Epithelial cell of proximal tubule (primary cell): ENCODE measurements at places on chromosomes 13 and 19. TPM values are rescaled to one million over a fixed set of nuclear protein-coding genes. Genes with fewer than 3 reads are reported as not detected.

CLC gene
- total RNA-seq: not detected in 2 replicates

CYP4F11 gene
- total RNA-seq: not detected in 2 replicates

ZNF614 gene
- 2.5 and 5.3 TPM in 2 replicates for total RNA-seq

PPM1N gene
- 0.17 TPM in 1 of 2 replicates, not detected in the other for total RNA-seq

CEACAM21 gene
- total RNA-seq: not detected in 2 replicates

DNA sequence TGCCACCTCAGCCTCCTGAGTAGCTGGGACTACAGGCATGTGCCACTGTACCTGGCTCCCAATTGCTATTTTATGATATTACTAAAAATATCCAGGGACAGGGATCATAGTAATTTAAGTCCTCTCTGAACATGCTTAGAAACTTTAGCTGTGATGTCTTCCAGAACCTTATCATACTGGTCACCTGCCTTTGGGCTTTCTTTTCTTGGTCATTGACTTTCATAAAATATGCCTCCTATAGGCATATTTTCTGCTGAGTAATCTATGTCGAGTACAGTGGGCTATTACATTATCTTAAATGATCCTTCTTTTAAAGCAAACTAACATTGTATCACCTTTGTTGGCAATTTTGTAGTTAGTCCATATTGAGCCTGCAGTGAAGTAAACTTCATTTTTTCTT lies 6.2 kb downstream of the UCHL3 start:
- DNase-seq: no peak

GRCh38 chr13:76803831-76804230 lies 82.4 kb downstream of the KCTD12 start:
- DNase-seq: no peak

DNA sequence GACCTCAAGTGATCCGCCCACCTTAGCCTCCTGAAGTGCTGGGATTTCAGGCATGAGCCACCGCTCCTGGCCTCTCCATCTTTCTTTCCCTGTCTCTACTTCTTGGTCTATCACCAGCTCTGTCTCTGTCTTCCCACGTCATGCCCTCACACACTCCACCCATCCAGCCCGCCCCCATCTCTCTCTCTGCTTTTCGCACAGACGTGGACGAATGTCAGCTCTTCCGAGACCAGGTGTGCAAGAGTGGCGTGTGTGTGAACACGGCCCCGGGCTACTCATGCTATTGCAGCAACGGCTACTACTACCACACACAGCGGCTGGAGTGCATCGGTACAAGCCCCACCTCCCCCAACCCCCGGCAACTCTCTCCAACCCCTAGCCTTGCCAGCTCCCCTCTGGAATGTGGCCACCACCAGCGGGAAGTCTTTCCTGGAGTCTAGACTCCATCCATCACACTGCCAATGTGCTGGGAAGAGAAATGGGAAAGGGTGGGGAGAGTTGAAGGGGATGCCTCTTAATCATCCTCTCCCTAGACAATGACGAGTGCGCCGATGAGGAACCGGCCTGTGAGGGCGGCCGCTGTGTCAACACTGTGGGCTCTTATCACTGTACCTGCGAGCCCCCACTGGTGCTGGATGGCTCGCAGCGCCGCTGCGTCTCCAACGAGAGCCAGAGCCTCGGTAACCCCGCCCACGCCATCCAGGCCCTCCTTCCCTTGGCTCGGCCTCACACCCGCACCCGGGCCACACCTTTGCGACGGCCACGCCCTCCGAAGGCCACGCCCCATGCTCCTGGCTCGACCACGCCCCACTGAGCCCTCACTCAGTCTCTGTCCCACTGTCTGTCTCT lies 22.5 kb downstream of the LTBP4 start:
- DNase-seq: no peak

DNA sequence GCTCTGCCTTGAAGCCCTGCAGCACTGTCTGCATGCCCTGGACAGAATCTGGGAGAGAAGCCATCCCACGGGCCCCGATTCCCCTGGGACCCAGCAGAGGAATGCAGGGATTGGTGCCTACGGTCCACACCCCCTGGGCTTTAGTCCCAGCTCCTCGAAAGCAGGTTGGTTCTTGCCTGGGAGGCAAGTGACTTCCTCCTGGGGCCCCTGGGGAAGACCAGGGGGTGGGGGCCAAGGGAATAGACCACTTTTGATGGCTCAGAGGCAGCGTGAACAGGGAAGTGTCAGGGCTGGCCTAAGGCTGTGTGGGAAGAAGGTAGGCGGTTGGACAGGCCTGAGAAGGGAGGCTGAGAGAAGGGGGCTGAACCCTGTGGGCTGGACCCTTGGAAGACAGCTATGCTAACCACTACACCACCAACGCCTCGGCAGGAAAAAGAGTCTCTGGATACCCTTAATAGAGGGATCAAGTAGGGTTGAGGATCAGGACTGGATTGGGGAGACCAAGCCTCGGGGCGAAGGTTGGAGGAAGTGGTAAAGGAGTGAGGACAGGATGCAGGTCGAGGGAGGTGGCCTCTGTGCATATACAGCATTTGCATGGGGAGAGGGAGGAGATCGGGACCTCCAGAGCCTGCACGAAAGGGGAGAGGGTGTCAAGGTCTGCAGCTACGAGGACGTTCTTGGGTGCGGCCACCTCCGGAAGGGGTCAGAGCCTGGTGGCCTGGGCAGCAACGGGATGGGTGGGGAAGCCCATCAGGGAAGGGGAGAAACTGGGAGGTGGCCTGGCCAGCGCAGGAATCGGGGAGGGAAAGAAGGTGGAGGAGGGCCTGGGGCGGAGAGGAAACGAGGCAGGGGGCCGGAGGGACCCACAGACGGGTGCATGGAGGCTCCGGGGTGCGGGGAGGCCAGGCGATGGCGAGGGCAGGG lies 709 bp downstream of the DPP9 start:
- DNase-seq: no peak

- no peak for DNase-seq
These were observed 110.6 kb downstream of the DNAJC3 start for GRCh38 chr13:95787356-95788099.

- DNase-seq: no peak
These were observed 15.4 kb upstream of the NOP53 start for GRCh38 chr19:47729799-47730520.

DNA sequence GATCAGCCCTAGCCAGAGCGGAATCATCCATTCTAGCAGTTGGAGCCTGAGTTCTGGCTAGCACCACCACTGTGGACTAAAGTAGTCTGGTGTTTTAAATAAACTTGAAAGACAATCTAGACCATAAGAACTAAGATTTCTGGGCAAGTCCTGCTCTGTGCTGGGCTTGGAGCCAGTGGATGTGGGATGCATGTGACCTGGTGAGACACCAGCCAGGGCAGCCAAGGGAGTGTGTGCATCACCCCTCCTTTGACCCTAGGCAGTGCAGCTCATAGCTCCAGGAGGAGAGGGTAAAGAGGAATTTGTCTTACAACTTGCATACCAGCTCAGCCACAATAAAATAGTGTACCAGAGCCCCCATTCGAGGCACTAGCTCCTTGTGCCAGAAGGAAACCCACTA lies 21.0 kb downstream of the ITGBL1 start:
- DNase-seq: peak; percentile 43

- DNase-seq: no peak
These were observed 97.0 kb upstream of the MBNL2 start for GRCh38 chr13:97124915-97125809.

- DNase-seq: no peak
These were observed 1.1 kb downstream of the KIR3DL2 start for GRCh38 chr19:54851353-54851752.

DNA sequence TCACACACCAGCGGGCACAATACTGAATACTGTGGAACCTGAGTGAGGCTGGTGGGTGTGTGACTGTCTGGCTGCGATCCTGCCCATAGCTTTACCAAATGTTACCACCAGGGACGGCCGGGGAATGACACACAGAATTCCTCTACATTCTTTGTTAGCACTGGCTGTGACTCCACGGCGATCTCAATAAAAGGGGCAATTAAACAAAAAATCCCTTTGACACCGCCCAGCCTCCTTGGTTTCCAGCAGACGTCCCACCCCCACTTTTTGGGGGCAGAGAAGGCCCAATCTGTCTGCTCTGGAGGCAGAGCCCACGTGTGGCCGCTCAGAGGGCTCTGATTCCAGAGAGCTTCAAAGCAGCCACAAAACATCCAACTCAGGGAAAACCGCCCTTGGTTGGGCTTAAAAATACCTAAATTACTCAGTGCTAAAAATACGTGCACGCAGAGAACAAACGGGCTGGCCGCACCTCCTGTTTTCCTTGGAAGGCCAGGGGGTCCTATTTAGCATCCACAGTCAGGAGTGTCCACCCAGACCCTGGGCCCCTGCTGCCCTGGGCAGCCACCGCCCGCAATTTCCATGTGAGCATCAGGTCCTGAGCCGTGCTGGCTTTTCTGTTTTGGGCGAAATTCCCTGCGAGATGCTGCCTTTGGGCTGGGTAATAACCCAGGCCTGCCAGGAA lies 47.8 kb downstream of the GADD45B start:
- no peak for DNase-seq

GRCh38 chr19:49999371-50000010 lies 25.7 kb downstream of the VRK3 start:
- DNase-seq: no peak

DNA sequence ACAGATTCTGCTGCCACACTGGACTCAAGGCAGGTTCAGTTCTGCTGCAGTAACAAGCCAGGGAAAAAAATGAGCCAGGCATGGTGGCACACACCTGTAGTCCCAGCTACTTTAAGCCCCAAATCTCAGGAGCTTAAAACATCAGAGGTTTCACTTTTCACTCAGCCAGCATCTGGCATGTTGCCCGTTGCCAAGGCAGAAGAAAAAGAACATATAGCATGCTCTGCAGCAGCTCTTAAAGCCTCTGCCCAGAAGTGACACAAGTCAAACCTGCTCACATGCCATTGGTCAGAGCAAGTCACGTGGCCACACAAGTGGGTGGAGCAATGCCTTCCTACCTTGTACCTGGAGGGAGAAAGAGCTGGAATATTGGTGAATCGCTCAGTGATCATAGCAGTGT lies 14.7 kb upstream of the ADGRE5 start:
- no peak for DNase-seq

DNA sequence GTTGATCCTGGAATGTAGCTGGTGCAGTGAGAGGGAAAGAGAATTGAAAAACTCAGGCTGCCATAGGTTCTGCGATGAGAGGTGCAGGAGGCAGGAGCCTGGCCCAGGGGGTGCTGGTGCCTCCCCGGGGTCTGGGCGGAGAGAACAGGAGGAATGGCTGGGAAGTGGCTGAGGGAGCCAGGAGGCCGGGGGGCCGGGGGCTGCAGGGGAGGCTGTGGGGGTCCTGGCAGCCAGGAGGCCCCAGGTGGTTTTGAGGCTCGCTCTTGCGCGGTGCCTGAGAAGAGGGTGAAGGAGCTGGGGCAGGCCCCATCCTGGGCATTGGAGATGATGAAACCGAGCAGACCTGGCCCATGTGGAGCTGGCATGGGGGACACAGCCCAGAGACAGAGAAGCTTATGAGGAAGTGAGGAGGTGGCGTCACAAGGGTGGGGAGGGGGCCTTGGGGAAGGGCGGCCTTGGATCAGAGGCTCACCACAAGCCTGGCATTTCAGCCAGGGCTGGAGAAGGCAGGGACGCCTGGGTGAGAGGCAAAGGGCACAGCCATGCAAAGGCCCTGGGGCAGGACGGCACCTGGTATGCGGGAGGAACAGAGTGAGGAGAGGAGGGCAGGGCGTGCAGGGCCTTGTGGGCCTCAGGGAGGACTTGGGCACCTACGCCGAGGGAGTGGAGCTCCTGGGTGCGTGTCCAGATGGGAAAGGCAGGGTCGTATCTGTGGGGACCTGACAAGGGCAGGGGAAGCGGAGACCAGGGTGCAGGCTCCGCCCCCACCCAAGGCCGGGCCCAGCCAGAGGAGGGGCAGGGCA lies 1.3 kb upstream of the TEKTIP1 start:
- DNase-seq: no peak

DNA sequence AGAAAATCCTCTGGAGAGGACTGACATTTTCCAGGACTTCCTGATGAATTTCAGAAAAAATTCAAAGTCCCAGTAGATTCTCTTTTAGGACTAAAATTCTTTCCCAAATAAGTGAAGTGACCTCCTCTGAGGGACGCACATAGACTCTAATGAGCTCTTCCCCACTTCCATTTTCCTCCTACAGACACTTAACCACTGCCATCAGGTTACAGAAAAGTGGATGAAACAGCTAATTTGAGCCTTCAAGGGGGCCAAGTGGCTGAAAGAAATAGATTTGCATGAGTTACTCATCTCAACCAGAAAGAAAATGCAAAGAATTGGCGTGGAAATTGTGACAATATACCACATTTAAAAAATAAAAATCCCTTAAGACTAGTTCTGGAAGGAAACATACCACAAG lies 185.3 kb upstream of the EDNRB start:
- no peak for DNase-seq

- DNase-seq: no peak
These were observed 521 bp upstream of the NUP58 start for GRCh38 chr13:25300861-25301346.

DNA sequence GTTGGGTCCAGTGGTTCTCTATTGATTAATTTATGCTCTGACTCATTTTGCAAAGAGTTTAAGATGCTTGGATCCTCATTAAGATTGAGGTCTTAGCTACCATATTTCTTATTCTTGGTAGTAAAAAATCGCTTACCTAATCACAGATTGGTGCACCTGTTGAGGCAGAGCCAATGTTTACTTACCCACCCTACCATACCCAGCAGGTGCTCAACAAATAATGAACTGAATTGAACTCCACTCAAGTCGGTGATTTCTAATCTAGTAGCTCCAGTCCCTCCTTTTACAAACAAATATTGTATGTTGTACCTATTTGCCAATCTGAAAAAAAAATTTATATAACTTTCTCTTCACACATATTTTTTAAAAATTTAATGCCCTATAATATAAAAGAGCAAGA lies 361.0 kb downstream of the FGF14 start:
- DNase-seq: no peak

GRCh38 chr13:47707414-47707813 lies 293.7 kb downstream of the SUCLA2 start:
- DNase-seq: no peak

GRCh38 chr19:8251025-8251472 lies 41.9 kb downstream of the CERS4 start:
- no peak for DNase-seq

DNA sequence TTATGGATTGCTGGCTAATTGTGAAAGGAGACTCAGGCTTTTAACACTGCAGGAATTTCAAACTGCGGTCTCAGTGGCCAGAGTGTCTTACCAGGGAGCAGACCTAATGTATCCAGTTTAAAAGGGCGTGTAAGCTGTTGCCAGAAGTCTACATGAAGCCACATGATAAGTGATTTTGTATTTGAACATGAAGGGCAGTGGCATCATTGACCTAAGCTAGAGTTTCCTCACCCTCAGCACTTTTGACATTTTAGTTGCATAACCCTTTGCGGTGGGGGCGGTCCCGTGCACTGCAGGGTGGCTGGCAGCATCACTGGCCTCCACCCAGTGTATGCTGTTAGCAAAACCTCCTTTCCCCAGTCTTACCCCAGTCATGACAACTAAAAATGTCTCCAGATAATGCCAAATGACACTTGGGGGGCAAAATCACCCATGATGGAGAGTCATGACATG lies 23.7 kb upstream of the GPR18 start:
- no peak for DNase-seq

GRCh38 chr13:75372517-75372916 lies 109.5 kb downstream of the TBC1D4 start:
- DNase-seq: no peak

DNA sequence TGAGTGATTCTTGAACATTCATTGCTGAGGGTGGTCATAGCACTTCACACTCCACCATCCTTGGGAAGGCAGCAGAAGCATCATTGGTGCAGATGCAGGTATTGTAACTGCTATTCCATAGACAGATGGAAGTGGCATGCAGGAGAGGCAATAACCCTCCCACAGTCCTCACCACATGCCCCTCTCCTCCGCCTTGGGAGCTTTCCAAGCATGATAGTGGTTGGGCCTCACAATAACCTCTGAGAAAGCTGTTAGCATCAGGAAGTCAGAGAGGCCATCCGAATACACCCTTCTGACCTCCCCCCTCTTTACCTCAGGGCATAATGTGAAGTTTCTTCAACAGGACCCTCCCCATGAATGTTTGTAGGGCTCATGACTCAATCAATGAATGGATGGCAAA lies 177.9 kb downstream of the KATNAL1 start:
- no peak for DNase-seq
